AG10803 (cell line): ENCODE measurements at places on chromosomes 2 and 18.

- DNase-seq, result no peak
Measured at GRCh38 chr2:98324181-98324580, 22.1 kb upstream of the CNGA3 start.

DNA sequence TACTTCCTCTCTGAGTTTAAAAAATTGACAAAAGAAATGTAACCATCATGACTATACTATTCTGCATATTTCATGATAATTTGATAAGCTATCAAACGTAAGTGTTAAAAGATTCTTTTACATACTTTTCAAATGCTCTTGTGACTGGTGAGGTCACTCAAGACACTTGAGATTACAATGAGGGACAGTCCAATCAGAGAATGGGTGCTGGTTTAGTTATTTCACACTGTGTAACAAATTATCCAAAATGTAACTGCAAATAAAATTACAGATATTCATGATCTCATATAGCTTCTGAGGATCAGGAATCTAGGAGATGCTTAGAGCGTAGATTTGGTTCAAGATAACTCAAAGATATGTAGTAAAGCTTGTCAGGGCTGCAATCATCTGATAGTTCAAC is 4.4 kb upstream of the GTF2A1L start:
- no peak for DNase-seq

GRCh38 chr2:98778741-98779483 is 48.0 kb upstream of the MGAT4A start:
- no peak for DNase-seq

DNA sequence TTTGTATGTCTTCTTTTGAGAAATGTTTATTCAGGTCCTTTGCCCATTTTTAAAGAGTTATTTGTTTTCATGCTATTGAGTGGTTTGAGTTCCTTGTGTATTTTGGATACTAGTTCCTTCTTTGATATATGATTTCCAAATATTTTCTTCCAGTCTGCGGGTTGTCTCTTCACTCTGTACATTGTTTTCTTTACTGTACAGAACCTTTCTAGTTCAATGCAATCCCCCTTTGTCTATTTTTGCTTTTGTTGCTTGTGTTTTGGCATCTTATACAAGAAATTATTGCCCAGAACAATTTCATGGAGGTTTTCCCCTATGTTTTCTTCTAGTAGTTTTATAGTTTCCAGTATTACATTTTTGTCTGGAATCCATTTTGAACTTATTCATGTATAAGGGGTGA is 62.5 kb upstream of the ACVR1C start:
- DNase-seq, result no peak

GRCh38 chr2:149587950-149588487 is 444 bp upstream of the MMADHC start:
- DNase-seq, result no peak
